ENCODE measurements at places on chromosomes 1 and 21.

DNA sequence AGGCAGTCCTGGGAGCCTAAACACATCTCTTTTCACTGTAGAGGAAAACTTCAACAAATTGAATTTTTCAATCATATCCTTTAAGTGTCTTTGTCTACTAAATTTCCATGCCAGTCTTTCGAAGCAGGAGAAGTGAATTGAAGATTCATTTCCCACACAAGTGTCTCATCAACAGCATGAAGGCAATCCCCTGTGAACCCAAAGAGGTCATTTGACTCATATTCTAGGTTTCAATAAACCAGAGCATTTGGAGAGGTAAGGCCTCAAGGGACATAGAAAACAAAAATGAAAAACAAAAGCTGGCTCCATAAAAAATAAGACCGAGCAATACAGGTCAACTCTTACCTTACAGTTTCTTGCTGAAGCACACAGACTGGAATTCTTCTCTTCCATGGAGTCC lies 94.1 kb upstream of the ATP1B1 start:
- no peak for DNase-seq

DNA sequence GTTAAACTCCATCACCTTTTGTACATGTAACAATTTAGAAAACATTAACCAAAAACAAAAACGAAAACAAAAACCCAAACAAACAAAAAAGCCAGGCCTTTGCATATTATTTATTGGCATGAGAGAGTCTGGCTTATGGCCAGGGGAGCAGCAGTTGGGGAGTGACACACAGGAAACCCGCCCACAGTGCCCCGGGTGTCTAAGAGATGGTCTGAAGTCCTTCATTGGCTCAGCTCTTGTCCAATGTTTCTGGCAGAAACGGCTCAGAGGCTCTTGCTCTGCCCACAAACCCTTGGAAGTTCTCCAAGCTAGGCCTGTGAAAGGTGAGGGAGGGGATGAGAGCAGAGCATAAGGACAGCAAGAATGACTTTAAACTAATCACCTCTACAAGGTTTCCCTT lies 131.5 kb downstream of the CNIH3 start:
- DNase-seq = no peak

GRCh38 chr21:38913120-38913892 lies 107.6 kb downstream of the ETS2 start:
- no peak for DNase-seq

DNA sequence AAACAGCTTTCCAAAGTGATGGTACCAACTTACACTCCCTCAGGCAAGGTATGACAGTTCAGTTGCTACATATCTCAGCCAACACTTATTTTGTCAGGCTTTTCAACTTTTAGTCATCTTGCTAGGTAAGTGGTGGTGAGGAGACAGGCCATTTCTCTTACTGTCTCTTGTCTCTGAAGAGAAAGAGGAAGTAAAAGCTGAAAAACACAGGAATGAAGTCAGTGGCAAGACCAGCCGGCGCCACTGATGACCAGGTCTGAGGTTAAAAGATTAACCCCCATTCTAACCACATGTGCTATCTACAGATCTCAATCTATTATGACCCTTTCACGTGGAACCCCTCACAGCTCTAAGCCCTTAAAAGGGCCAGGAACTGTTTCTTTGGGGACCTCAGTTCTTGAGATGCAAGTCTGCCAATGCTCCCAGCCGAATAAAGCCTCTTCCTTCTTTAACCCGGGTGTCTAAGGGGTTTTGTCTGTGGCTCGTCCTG lies 4.2 kb downstream of the ADCY10 start:
- DNase-seq = no peak

GRCh38 chr1:160251687-160252526 lies 10.4 kb downstream of the DCAF8 start:
- DNase-seq = peak; percentile 18

- DNase-seq = peak; percentile 39
Measured at GRCh38 chr1:30743584-30744059, 14.0 kb downstream of the LAPTM5 start.

- DNase-seq = no peak
Measured at GRCh38 chr1:231163830-231164427, 2.1 kb downstream of the TRIM67 start.

Measured in stimulated activated CD8-positive, alpha-beta memory T cell treated with anti-CD3 and anti-CD28 coated beads, Interleukin-15, amount 100 ng/mL, for 1 hour (primary cell).